BJ (cell line): ENCODE measurements at places on chromosomes 5 and 9. TPM values are rescaled to one million over a fixed set of nuclear protein-coding genes. Genes with fewer than 3 reads are reported as not detected.

The WDR31 gene
- polyA plus RNA-seq = 1.6 and 2.0 TPM in 2 replicates

The SLC46A2 gene
- not detected in 2 replicates for polyA plus RNA-seq

The GRIN3A gene
- polyA plus RNA-seq = not detected in 2 replicates

The DOCK2 gene
- 2.0 TPM in 2 replicates for polyA plus RNA-seq

The TNC gene
- 233 and 648 TPM in 2 replicates for polyA plus RNA-seq

The CDX1 gene
- 0.39 and 0.97 TPM in 2 replicates for polyA plus RNA-seq

The ADGRV1 gene
- 0.13 and 0.15 TPM in 2 replicates for polyA plus RNA-seq

The NUTM2G gene
- not detected in 2 replicates for polyA plus RNA-seq

The TEK gene
- 0.60 and 0.71 TPM in 2 replicates for polyA plus RNA-seq

GRCh38 chr5:60638300-60638699 is 61.7 kb downstream of the DEPDC1B start:
- no peak for DNase-seq

DNA sequence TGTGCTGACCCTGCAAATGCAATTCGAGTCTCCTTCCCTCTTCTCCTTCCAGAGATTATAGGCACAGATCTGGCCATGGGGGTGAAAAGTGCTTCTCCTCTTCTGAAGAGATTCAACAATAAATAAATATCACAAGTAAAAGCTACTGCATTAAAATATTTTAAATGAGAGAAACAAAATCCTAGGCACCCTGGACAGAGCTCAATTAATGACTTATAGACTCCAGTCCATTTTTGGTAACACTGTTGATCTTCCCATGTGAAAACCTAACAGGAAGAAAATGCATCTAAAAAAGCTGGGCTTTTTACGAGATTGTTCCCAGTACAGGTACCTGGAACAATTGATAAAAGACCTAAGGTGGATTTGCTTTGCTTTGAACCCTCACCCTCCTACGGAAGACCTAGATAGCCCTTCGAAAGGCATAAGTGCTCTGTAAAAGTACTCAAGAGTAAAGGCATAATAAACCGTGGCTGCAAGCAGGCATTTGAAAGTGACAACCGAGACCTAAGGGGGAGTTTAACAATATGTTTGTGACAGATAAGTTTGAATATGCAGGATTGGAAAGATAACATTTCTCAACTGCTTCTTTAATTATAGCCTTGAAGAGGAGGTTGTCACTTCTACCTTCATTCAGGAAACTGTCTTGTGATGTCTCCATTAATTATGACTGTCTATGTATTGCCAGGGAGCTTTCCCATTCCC is 29.4 kb upstream of the MED10 start:
- no peak for DNase-seq

DNA sequence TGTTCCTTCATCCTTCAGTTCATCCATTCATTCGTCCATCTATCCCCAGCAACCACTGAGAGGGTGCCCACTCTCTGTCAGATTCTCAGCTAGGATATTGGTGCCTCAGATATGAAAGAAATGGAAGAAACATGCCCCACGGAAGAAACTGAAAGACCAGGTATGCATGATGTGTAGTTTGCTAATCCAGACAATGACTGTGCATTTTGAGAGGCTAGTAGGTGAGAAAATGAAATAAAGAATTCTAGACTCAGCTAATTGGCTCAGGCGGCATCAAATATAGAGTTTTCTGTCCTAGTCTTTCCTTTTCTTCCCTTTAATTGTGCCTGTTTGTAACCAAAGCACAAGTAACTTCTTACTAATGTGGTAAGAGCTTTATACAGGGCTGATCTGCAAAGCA is 104.7 kb downstream of the PDZD2 start:
- no peak for DNase-seq

- no peak for DNase-seq
Observed at GRCh38 chr9:74487395-74487794, 9.7 kb upstream of the RORB start.

GRCh38 chr5:141437221-141437620 is 6.9 kb downstream of the PCDHGA12 start:
- no peak for DNase-seq

DNA sequence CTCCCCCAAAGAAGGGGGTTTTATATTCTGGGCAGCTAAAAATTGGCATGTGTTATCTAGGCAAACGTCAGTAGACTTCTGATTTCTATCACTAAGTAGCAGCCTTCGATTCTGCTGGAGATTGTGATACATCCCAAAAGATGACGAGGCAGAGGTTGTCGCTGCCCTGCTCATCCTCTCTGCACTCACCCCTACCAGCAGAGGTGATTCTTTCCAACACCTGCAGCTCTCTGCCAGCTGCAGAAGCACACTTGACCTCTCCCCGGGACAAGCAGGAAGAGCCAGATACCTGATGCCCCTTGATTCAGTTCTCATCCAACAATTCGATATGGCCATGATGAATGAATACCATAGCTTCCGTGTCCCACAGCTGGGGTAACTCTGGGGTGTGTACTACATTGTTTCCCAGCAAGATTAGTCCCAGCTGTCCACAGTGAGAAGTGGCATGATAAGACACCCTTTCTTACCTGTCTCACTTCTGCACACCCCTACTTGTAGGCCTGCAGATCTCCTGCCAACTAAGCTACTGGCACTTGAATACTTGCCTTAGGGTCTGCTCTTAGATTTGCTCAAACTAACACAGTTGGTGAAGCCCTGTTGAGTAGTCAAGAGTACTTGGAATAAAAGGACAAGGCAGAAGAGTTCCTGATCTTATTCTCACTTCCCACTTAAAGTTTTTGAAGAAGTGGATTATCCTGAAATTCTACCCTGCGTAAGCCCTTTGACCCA is 37.6 kb upstream of the SMAD5 start:
- DNase-seq = no peak

DNA sequence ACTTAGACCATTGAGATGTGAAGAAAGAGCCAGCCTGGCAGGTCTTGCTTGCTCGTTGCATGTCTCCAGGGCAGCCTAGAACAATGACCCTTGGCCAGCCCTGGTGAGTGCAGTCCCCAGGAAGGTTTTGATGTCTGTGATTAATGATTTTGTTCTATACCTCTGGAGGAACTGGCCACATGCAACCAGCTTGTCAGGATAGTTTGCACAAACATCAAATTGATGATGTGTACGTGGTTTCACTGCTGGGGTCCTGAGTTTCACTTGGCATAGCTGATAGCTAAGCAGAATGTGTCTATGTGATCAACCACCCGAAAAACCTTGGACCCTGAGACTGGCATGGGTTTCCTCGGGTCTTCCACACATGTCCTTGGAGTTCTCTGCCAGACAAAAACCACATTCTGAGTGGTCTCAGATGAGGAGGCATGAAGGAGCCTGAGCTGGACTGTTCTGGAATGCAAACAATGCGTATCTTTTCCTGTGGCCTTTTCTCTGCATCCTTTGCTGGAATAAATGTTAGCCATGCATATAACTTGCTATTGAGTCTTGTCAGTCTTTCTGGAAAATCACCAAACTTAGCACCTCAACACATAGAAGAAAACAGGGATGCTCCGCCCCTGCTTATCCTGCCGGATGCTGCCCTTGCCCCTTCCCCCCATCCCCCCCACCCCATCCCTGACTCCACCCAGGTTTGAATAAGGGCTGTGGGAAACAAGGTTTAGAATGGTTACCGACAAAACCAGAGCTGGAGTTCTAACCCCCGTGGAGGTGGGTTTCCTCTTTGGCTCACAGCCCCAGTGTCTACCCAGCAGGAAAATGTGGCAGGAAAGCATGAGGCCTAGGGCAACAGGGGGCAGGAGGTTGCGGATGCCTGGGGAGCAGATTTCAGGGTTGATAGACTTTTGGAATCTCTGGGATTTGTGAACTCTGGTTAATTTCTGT is 50.1 kb upstream of the ANKRD33B start:
- DNase-seq = peak; percentile 62

DNA sequence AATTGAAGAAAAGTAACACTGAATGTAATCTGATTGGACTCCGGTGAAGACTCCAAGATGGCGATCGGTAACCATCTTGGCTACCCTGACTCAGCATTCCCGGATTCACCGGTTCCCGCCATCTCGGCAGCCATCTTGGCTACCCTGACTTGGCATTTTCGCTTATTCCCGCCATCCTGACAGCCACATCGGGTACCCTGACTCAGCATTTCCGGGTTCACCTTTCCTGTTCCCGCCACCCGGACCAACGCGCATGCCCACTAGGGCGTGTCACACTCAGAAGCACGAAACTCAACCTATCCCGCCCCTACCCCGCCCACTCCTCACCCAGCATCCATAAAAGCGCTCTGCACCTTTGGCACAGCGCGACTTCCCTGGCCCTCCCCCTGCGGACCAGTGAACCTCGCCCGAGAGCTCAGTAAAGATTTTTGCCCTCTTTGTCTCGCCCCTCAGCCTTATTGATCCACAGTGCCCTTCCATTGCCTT is 17.2 kb downstream of the SPTLC1 start:
- DNase-seq = peak; percentile 4

- DNase-seq = no peak
Observed at GRCh38 chr5:137264041-137264440, 235.1 kb downstream of the SPOCK1 start.
